CD4-positive, alpha-beta T cell treated with Interleukin-17A for 1 hour (primary cell): ENCODE measurements at places on chromosomes 7 and 10.

- no peak for DNase-seq
These were observed 80.0 kb downstream of the ARID5B start for GRCh38 chr10:61981460-61981859.

DNA sequence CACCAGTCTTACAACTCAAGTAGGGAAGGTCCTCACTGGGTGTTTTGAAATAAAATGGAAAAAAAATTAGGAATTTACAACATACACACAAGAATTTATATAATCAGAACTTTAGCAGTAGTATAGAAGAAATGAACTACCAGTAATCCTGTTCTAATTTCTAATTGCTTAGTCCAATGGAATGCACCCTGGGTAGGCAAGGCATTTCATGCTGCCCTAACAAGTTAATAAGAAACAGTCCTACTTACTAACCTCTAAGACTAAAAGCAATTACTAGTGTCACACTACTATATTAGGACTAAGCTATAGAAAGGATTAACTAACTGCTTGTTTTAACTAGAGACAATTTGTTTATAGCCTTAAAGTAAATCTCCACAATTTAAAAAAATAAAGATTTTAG lies 158.1 kb downstream of the BTAF1 start:
- no peak for DNase-seq

DNA sequence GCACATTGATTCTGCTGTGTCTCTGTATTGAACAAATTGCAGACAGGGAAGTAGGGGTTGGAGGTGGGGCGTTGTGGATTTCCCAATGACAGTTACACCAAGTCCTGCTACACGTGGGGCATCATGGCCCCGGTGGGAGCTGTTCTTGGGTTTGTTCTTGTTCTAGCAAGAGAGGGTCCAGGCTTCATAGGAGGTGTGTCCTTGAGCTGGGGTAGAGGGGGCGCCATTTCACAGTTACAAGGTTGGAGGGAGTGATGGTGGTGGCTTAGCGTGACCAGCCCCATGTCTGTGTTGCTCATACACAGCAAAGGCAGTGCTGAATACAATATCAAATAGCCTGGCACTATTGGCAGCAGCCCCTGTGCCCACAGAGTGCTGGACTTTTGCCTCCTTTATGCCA lies 15.7 kb downstream of the SH2D4B start:
- no peak for DNase-seq

DNA sequence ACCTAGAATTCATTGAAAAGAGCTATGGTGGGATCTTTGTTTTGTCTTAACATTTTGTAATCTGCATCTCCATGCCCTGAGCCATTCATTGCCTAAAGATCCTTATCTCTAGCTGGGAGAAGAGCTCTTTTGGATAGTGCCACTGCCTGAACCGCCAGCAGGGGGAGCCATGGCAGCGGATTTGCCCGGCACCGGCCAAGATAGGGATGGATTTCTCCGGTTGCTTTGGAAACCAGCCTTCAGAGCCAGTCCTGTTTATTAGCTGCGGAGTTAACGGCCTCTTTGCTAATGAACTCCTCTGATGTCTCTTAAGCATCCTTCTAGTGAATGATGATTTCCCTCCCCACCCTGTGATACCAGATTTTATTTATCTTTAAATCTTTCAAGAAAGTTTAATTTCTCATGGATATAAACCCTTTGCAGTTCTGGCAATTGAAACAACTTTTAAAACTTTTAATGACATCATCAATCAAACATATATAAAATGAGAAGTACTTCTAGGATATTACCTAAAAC lies 58.2 kb upstream of the LYZL2 start:
- DNase-seq: peak; percentile 78

- DNase-seq: no peak
These were observed 21.7 kb upstream of the OR2A5 start for GRCh38 chr7:144027070-144027469.

- DNase-seq: no peak
These were observed 348.5 kb downstream of the GRID1 start for GRCh38 chr10:86017841-86018734.

DNA sequence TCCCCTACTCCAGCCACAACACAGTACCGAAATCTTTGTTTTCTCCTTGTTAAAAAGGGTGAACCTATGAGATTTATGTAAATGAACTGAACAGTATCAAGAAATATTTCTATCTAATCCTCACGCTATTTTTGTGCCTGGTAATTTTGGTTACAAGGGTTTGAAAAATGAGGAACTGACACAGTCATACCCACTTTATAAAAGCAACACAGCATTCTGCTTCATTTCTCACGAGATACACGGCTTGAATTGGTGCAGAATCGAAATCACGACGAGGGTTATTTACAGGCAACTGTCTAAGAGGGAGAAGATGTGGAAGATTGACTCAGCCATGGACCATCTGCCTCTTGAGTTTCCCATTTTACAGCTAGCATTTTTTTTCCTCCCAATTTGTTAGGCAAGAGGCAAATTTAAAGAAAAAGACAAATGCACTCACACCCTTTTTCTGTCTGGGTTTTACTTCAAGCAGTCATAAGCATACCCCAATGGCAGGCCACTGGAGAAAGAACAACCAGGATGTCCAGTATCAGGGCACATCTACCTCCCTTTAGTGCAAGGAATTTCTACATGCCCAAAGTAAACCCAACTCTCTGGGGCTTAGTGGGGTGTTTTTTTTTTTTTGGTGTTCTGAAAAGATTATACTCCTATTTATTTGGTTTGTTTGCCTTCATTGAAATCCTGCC lies 108.1 kb downstream of the ITGB8 start:
- no peak for DNase-seq

GRCh38 chr7:5497295-5498103 lies 73.9 kb upstream of the TNRC18 start:
- DNase-seq: no peak

GRCh38 chr10:117240621-117241529 lies at the start of gene SLC18A2:
TSS of gene SLC18A2 (plus strand) at chr10:117241114. CDS start at chr10:117241694, 580 bp downstream.
- no peak for DNase-seq
